WTC11 (cell line): ENCODE measurements at places on chromosomes 4 and X.

- no peak for DNase-seq
These were observed 43.5 kb downstream of the SRPX2 start for GRCh38 chrX:100687546-100687945.

DNA sequence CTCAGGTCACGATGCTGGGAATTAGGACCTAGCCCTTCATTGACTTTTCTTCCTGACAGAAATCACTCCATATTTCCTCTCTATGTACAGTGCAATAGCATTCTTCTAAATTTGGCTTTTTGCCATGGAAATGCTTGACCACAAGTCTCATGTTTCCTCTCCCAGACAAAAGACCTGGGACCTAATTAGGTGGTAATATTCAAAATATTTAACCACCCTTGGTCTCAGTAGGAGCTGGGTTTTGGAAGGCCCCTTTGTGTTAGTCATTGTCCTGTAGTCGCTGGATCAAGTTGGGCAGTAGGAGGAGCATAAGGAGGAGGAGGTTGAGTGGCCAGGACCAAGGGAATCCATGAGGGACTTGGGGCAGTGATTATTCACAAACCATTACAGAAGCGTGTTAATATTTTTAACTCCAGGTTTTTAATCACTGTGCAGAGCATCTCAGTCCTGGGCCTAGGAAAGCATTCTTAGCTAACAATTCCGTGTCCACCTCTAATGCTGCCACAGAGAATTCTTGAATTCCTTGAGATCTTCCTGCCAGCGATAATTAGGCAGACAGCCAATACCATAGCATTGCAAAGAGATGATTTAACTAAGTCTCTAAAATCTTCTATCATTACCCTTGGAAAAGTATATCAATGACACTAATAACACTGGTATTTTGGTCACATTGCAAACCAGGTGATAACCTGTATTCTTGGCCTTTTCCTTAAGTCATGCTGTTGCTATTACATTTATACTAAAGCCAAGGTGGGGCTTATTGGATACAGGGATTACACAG is 25.0 kb upstream of the SHROOM4 start:
- DNase-seq: no peak

DNA sequence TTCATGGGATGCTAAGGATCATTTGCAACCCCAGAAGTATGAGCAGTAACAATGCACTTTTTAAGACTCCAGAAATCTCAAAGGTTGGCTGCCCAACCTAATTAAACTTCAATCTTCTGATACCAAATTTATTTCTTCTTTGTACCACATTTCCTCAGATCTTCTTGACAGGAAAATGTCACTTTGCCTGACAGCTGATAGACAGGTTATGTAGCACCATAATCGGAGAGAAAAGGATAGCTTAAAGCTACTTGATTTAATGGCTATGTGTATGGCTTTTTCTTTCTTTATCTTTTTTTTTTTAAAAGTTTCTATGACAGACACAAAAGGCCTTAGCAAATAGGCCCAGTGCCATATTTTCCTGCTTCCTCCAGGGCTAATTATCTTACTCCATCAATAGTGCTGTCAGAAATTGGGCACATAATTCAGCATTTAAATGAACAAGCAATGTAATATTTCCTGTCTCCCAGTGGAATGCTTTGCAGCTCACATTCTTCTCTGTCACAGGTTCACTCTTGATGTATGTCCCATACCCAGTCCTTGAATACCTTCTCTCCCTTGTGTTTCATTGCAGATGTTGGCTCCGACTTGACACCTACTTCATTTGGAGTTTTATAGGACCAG is 795.7 kb downstream of the ADGRL3 start:
- DNase-seq: no peak

DNA sequence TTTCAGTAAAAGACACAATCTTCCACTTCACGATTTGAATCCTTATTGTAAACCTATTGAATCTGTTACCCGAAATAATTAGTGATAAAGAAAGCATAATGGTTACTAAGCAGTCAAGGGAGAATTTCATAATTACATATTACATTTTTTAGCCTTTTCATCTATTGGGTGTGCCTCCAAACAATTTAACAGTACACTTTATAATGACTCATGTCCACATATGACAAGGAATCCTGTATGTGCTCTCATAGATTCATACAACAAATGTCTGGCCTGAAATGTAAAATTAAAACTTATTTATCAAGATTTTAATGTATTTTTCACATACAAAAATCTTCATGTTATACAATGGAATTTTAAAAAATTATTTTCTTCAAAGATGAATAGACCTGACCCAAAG is 39.4 kb downstream of the PPP3CA start:
- no peak for DNase-seq

GRCh38 chr4:141006242-141006802 is 126.9 kb downstream of the RNF150 start:
- no peak for DNase-seq

- no peak for DNase-seq
These were observed 464.3 kb downstream of the TMA16 start for GRCh38 chr4:163958751-163959150.
